Epithelial cell of esophagus (primary cell): ENCODE measurements at places on chromosomes 3 and 15.

- DNase-seq = peak; percentile 52
Observed at GRCh38 chr3:37290551-37290950, 116.2 kb upstream of the LRRFIP2 start.

- DNase-seq = peak; percentile 10
Observed at GRCh38 chr15:24919446-24919845, 35.3 kb upstream of the SNRPN start.

- DNase-seq = no peak
Observed at GRCh38 chr3:50972029-50972428, 297.3 kb downstream of the DOCK3 start.

DNA sequence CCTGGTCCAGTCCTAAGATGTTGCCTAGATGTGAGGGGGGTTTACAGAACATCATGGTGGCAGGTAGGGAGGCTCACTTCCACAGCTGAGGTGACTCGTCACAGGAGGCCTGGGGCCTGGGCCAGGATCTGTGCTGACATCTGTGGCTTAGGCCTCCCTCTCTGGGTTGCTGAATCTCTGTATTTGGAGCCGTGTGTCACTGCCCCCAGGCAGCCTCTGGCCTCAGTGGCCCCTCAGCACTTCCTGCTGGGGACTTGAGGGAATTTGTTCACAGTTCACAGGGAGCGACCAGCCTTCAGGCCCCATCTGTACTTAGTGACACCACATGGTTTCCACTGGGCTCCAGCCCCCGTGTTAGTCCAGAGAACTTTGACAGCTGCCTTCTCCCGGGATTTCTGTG, 41.7 kb upstream of the ADAMTSL3 start:
- peak; percentile 36 for DNase-seq

- DNase-seq = no peak
Observed at GRCh38 chr15:69841113-69841828, 256.4 kb downstream of the TLE3 start.

GRCh38 chr3:68148447-68148846, 494.0 kb upstream of the SUCLG2 start:
- no peak for DNase-seq

GRCh38 chr3:38459499-38460048, 5.9 kb downstream of the ACVR2B start:
- DNase-seq = no peak

GRCh38 chr3:24730173-24730572, 235.5 kb upstream of the THRB start:
- DNase-seq = peak; percentile 79

DNA sequence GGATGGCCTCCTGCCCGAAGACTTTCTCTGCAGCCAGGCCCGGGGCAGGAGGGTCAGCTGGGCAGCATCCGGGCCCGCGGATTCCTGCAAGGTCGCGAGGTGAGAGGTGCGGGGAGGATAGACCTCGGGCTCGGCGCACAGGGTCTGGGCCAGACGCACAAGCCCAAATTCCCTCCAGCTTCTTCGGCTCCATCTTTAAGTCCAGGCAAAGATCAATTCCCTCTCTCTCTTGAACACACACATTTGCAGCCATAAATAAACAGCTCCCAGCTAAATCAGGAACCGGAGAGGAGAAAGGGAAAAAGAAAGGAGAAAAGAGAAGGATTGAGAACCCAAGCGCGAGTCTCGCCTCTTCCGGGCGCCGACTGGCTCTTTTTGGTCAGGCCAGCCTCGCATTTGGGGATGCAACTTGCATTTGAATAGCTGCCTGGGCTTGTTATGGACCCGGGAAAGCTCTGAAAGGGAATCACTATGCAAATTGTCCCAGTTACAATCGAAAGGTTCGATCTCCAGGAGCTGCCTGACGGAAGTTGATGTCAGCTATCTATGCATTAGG, 14.5 kb upstream of the ONECUT1 start:
- DNase-seq = no peak

GRCh38 chr3:100629421-100630127, 20.2 kb downstream of the ADGRG7 start:
- DNase-seq = peak; percentile 49

- no peak for DNase-seq
Observed at GRCh38 chr15:80036071-80036470, 23.4 kb upstream of the ZFAND6 start.

DNA sequence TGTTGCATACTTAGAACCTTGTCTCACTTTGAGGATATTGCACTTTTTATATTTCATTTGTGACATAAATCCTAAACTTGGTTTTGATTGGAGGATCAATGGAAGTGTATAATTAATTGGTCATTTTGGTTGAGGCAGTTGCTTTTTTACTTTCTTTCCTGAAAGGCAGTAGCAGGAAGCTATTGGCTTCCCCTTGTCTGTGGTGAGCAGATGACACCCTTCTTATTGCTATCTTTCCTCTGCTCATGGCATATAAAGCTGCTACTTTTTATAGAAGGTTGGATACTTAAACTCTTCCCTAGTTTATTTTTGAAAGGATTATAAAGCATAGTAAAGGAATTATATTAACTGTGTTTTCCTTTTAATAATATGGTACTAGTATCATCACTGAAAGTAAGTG, 28.6 kb downstream of the FAM98B start:
- no peak for DNase-seq

DNA sequence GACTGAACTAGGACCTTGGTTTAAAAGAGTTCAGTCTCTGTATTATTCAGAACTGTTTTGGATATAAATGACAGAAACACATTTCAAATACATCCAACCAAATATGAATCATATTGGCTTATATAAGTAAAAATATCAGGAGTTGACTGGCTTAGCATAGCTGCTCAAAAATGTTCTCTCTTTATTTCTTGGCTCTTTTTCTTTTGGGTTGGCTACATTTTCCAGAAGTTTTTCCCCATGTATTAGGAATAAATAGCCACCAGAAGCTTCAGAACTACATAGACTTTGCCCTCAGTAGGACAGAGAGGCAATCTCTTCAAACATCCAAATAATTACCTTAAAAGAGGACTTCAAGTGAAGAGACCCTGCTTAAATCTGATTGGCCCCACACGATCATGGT, 32.7 kb downstream of the KCNMB2 start:
- no peak for DNase-seq
